GM23248 (cell line): ENCODE measurements at places on chromosomes 3 and 15. TPM values are rescaled to one million over a fixed set of nuclear protein-coding genes. Genes with fewer than 3 reads are reported as not detected.
A peak's percentile ranks its signal among the peaks of the same experiment; 100 is the strongest.

GRCh38 chr3:197504229-197504628, 51.5 kb downstream of the BDH1 start:
- no peaks in the 10 kb centered on the region for H3K36me3 ChIP-seq
- H3K27me3 ChIP-seq = no peaks in the 10 kb centered on the region
- H3K4me1 ChIP-seq = 0 out of 2 replicates have a peak, but pooled peaks cover 6% of the 10 kb centered on the region
- DNase-seq = no peak

DNA sequence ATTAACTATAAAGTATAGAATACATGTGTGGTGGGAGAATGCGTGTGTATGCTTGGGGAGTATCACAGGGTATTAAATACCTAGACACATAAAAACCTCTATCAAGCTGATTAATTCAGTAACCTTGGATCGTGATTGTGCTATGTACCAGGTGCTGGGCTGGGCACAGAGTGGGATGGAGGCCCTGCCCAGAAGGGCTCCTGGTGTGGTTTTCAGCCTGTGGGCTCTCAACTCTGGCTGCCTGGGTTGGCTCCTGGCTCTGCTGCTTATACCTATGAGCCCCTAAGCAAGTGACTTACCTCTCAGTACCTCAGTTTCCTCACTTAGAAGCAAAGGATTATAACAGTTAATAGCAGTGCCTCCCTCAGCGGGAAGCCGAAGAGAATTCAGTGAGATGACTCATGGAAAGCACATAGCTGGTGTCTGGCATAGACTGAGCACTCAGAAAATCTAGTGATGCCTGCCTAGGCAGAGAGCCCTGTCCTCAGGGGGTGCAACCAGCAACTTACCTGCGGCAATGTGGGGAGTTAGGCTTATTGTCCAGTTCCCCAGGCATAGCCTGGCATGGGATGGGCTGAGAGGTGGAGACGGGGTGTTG, 90.6 kb upstream of the MYZAP start:
- H3K27me3 ChIP-seq = no peaks in the 10 kb centered on the region
- no peak overlapping the region for H3K27ac ChIP-seq
- H3K36me3 ChIP-seq = no peaks in the 10 kb centered on the region
- DNase-seq = peak; percentile 78

DNA sequence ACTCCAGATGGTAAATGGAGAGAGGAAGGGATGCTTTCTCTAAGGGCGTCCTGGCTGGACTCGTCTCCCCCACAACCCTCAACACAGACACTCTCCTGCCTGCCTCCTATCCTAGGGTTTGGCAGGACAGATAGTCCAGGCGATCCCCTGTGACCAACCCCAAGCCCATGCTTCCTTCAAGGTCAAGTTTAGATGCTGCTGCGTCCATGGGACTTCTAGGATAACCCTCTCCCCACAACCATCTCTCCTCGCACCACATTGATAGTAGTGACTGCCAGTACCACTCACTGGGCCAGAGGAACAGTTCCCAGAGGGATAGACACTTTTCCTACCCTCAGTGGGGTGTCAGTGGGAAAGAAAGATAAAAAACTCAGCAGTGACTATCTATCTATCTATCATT, 166.0 kb downstream of the ABHD5 start:
- no peak for DNase-seq
- no peak overlapping the region for H3K4me3 ChIP-seq
- no peak overlapping the region for H3K27ac ChIP-seq
- H3K4me1 ChIP-seq = peaks cover 17% of the 10 kb centered on the region

NKIRAS1 gene
- 15.0 and 18.5 TPM in 2 replicates for total RNA-seq
